ENCODE measurements at places on chromosomes 4 and X.

DNA sequence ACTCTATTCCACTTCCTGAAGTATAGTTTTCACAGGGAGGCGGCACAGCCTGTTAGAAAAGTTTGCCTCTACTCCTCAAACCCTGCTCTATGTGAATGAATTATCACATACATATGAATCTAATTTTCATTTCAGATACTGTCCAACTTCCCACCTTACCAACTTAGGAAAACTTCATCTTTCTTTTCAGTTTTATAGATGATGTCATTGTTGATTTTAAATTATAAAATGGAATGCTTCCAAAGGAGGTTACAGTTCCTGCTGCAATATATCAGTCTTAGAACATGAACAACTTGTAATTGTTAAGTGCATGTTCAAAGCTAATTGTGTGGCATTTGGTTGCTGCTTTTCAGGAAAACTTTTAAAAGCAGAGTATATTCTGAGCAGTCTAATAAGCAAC lies 92.4 kb downstream of the NEUROG2 start:
- no peak for DNase-seq

GRCh38 chr4:11741190-11741652 lies 312.5 kb upstream of the HS3ST1 start:
- DNase-seq: no peak

DNA sequence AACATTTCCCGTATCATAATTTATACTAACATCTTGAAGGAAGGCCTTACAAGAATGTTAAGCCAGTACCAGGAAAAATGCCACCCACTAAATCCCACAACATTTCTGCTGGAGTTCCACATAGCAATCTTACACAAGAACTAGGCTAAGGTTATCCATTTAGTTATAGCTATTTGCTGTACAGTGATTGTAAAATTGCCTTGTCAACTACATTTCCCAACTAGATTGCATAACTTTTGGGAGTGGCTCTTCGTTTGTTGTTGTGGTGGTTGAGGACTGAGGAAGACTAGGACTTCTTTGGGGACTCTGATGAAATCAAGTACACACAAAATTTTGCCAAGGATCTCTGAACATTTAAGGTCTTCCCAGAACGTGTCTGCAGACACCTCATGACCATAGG lies 8.0 kb downstream of the IBSP start:
- no peak for DNase-seq

DNA sequence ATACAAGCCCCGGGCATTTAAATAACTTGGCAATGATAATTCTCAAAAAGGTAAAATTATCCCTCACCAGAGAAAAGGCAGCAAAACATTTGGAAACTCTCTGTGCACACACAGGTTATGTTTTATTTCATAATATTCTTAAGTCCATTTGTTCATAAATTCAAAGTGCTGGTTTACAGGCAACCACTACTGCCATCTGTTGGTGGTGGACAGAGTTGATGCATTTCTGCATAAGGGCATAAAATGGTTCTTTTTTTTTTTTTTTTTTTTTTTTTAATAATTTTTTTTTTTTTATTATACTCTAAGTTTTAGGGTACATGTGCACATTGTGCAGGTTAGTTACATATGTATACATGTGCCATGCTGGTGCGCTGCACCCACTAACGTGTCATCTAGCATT lies 31.5 kb upstream of the IL21 start:
- peak; percentile 3 for DNase-seq

DNA sequence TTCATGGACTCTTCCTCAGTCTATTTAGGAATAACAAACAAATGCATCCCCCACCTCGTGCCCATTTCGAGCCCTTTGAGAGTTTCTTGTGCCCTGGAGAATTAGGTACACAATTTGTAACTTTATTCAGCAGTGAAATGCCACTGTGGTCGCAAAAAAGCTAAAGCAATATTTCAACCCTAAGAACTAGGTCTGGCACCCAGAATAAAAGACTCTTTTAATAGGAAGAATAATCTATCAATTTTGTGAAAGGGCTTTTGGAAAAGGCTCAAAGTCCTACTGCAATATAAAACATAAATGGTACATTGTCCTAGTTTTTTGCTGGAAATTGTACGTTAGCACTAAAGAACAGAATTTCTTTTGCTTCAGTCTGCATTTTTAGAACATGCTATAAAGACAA lies 304.6 kb upstream of the TENM3 start:
- DNase-seq: no peak

DNA sequence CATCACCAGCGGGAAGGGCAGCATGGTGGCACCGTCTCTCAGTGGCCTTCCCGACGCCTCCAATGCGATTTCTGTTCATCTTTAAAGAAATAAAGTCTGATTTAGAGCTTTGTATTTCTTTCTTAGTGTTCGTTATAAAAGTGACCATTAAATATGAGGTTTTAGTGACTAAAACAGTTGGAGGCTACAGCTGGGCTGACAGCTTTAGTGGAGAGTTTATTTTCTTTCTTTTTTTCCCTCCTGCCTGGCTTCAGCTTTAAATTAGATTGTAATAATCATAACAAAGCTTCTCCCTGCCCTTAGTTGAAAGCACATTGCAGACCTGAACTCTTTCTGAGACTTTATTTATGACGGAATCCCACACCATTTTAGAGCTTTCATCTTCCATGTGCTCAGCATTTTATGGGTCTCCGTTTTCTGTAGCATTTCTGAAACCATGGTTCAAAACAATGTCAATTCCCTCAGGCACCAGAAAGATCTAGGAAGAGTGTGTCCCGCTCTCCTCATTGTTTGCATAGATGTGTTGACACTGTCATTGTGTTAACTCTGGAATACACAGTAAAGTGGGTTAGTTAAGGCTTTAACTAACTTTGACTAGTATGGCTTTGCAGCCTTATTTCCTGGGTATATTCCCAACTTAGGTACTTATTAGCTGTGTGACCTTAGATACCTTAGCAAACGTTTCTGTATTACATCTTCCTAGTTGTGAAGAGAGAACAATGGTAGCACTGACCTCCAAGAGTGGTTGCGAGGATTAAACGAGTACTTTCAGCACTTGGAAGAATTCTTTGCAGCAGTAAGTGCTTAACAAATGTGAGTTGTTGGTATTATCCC lies 97.4 kb upstream of the PGRMC2 start:
- no peak for DNase-seq

DNA sequence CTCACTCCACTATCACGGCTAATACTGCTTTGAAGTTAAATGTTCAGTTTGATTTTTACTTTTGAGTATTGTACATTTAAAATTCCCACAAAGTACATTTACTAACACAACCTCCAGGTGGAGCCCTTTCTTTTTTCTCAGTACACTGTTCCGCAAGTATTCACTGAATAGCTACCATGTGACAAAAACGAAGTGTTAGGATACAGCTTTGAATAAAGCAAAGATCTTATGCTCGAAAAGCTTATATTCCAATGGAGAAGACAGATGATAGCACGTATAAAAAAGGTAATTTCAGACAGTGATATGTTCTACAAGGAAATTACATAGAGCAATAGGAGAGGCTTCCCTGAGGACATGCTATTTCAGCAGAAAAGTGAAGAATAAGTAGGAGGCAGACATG lies 60.7 kb upstream of the ABCG2 start:
- no peak for DNase-seq

GRCh38 chrX:97563531-97564133 lies 679.9 kb downstream of the RPA4 start:
- no peak for DNase-seq

GRCh38 chr4:124940387-124940786 lies 227.9 kb upstream of the ANKRD50 start:
- DNase-seq: no peak

GRCh38 chr4:164070625-164071024 lies 576.1 kb downstream of the TMA16 start:
- no peak for DNase-seq

DNA sequence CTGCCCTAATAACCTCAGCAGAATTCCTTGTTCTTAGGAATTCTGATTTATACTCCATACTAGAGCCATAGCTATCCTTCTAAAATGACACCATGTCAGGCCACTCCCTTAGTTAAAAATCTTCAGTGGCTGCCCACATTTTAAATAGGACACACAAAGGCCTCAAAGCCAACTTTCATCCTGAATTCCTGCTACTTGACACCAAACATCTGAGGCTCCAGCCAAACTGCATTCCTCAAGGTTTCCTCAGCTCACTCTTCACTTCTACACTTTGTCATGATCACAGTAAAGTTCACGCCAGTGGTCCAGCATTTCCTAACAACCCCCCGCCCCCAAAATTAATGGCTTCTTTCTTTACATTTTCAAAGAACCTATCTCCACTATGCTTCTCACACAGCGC lies 124.3 kb downstream of the ADGRA3 start:
- no peak for DNase-seq

DNA sequence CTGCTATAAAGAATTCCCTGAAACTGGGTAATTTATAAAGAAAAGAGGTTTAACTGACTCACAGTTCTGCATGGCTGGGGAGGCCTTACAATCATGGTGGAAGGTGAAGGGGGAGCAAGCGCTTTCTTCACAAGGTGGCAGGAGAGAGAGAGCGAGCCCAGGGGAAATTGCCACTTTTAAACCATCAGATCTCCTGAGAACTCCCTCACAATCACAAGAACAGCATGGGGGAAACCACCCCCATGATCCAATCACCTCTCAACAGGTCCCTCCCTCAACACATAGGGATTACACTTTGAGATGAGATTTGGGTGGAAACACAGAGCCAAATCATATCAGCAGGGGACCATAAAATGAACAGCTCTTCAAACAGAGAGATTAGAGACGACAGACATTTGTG lies 198.6 kb downstream of the MAGEB5 start:
- no peak for DNase-seq

DNA sequence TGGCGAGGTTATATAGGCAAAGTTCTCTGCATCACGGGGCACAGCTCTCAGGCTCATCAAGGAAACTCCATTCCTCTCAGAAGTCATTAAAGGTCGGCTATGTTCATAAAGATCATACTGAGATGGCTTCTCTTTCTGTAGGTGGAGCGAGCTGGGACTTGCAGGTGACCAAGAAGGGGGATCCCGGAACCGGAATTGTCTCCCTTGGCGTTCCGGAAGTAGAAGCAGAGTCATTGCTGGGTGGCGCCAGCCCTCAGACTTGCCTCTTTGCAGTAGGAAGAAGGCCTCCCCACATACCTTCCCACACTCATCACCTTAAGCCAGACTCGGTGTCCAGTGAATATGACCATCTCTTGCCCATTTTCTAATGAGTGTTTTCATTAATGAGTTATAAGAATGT lies 17.9 kb upstream of the HPGD start:
- no peak for DNase-seq

DNA sequence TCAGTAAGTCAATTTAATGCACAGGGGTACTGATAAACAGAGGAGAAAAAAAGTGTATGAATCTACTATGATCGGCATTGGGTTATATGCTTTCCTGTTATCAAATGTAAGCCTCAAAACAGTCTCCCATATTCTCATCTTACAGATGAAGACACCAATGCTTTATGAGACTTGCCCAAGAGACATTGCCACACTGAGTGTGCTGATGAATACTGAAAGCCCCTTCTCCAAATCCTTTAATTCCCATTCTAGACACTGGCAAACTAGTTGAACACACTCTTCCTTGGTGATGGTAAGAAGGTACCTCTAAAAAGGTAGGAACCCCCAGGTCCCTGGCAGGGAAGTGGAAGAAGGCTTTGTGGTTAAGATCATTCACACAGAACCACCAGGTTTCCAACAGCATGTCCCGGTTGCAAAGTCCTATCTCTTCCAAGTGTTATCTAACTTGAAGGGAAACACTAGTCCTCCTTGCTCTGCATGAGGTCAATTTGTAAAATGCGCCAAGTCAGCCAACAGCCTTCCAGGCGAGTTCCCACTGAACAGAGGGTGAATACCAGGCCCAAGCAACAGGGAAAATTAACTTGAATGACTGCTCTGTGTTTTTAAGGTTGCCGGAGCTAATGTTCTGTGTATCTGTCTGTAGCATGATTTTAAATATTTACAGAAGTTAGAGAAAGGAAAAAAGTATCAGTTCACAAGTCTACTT lies 5.1 kb downstream of the SETD7 start:
- no peak for DNase-seq

- no peak for DNase-seq
Measured at GRCh38 chrX:113966791-113967190, 617.1 kb upstream of the HTR2C start.

- no peak for DNase-seq
Measured at GRCh38 chr4:140213116-140213515, 59.1 kb upstream of the MAML3 start.

- no peak for DNase-seq
Measured at GRCh38 chrX:81367291-81367690, 165.4 kb downstream of the SH3BGRL start.

DNA sequence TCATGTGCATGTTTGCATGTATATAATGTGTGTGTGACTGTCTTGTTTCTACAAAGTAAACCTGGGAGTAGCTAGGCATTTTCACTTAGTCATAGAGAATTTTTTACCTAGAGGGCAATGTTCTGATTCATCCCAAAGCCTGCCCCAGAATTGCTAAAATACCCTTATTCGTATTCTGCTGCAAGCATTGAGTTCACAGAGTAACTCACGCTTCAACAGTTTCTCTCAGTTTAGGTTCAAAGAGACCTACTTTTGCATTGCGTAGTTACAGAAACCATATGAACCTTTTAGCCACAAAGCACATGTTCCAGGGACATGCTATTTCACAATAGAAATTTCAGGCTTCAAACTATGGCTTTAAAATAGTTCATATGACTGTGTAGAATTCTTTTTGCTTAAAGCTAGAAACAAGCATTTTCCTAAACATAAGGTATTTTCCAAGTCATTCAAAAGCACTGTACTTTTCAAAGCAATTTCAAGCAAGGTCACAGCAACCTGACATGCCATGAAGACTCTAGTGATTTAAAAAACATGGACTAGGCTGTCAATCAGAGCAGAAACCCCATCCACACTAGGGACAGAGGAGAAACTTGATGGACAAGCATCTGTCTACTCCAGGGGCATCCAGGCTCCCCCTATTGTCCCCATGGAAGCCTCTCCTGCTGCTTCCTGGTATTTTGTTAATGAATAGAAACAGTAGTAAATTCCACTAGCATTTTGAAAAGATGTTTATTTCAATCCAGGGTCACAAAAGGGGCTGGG lies 81.5 kb upstream of the MAPK10 start:
- no peak for DNase-seq

DNA sequence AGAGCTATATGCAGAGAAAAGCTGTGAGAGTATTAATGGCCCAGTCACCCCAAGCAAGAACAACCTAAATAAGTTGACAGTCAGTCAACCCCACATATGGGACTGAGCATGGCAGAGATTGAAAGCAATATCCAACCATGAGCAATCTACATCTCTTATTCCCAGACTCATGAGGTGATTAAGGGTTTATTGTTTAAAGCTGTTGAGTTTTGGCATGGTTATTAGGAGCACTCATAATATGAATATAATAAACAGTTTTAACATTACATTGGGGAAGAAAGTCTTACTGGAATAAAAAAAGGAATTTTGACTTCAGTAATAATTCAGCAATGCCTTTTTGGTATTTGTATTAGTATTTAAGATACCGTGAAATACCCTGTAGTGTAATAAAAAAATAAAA lies 1627.4 kb downstream of the STIM2 start:
- DNase-seq: no peak

GRCh38 chr4:137768881-137769280 lies 236.6 kb upstream of the PCDH18 start:
- no peak for DNase-seq
